ENCODE measurements at places on chromosomes 12 and 14. TPM values are rescaled to one million over a fixed set of nuclear protein-coding genes. Genes with fewer than 3 reads are reported as not detected.

GRCh38 chr14:102560458-102561261 lies 31.8 kb upstream of the RCOR1 start:
- DNase-seq: no peak

GRCh38 chr12:44571006-44571550 lies 305.0 kb downstream of the NELL2 start:
- no peak for DNase-seq

GRCh38 chr14:26304056-26304455 lies 293.8 kb downstream of the NOVA1 start:
- no peak for DNase-seq

GRCh38 chr14:50823762-50824636 lies 7.0 kb downstream of the NIN start:
- no peak for DNase-seq

The TCL1B gene
- not detected for total RNA-seq

The GLIPR1 gene
- 38.2 TPM for total RNA-seq

GRCh38 chr12:83434600-83434999 lies 747.9 kb downstream of the TMTC2 start:
- no peak for DNase-seq

DNA sequence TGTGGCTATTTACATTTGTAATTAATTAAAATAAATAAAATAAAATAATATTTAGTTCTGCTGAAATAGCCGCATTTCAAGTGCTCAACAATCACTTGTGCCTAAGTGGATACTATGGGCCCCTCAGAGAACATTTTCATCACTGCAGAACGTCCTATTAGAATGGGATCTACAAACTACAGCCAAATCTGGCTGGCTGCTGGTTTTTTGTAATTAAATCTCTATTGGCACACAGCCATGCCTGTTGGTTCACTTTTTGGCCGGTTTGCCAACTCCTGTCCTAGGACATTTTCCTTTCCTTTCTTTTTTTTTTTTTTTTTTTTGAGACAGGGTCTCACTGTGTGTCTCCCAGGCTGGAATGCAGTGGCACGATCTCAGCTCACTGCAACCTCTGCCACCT lies 9.8 kb downstream of the CCDC63 start:
- no peak for DNase-seq

DNA sequence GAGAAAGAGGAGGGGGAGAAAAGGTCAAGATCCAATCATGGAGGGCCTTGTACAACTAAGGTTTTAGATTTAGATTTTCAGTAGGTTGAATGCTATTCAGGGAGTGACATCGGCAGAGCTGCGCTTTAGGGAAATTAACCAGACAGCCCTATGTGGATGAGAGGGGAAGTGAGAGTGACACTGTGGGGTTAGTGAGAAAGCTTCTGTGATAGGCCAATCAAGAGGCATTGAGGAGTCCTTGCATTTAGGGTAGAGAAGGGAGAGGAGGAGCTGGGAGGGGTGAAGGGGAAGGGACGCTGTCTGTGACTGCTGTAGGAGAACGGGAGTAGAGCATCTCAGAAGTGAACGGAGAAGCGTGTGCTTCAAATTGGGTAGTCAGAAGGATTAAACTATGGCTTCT lies 3.4 kb downstream of the HSD17B6 start:
- DNase-seq: no peak

The RNASE1 gene
- 888 TPM for total RNA-seq

The ESRRB gene
- not detected for total RNA-seq

The PRPH gene
- total RNA-seq: not detected

DNA sequence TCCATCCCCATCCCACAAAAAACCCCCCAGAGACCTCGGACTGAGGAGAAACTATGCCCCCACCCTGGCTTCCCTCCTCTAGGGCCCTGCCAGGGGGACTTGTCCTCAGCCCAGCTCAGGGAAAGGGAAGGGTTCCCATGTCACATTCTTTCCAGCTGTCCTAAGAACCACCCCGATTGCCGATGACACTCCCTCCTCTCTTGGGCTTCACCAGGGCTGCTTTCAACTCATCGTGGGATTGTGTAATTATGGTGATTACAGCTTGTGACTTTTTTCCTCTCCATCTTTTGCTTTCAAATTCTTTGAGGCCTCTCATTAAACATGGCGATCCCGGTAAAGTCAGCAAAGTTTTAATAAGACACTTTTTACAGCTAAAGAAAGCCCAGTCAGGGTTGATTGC lies 344.0 kb downstream of the DPF3 start:
- DNase-seq: no peak

DNA sequence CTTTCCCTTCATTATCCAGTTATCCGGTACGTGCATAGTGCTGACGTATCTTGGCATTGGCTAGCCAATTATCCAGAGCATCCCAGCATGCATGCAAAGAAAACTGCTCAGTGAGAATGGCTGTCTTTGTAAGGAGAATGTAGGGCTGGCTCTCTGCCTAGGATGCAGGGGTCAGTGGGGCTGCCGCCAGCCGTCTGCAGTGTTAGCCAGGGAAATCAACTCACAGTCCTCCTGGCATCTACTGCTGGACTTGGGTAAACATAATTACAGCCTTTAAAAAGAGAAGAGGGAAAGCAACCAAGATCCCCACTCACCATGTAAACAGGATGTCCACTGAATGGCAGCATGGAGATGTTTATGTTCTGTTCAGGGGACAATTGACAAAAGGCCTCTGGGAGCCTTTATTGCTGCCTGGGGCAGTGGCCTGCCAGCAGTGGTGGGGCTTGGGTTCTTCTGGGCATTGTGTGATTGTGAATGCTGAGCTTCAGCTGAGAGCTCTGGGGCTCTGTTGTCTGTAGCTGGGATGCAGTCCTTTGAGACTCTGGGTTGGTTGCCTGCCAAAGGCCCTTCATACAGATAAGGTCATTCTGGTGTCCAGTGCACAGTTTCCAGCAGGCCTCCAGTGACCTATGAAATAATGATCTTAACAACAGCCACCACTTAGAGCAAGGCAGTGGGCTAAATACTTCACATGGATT lies 121.8 kb downstream of the TBC1D30 start:
- DNase-seq: no peak

- DNase-seq: no peak
Measured at GRCh38 chr12:93341409-93342049, 36.2 kb upstream of the NUDT4 start.

GRCh38 chr12:104063712-104064030 lies 660 bp upstream of the HCFC2 start:
- DNase-seq: no peak

The MAP3K9 gene
- 12.0 TPM for total RNA-seq

DNA sequence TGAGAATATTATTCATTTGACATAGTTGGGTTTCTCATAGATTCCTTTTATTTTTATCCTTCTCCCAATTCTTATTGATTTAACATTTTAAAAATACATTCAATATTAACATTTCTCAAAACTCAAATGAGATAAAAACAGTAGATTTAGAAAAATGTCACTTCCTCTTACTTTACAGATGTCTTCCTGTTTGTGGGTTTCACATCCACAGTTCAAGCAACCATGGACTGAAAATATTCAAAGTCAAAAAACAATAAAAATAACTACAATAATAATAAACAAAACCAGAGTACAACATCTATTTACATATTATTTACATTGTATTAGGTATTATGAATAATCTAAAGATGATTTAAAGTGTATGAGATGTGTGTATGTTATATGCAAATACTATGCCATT lies 111.3 kb upstream of the SLC16A7 start:
- no peak for DNase-seq

The MYG1 gene
- total RNA-seq: 41.9 TPM

The E2F7 gene
- total RNA-seq: 0.29 TPM

- DNase-seq: no peak
Measured at GRCh38 chr14:78178971-78179370, 8.8 kb downstream of the NRXN3 start.

The TMEM119 gene
- 43.8 TPM for total RNA-seq

DNA sequence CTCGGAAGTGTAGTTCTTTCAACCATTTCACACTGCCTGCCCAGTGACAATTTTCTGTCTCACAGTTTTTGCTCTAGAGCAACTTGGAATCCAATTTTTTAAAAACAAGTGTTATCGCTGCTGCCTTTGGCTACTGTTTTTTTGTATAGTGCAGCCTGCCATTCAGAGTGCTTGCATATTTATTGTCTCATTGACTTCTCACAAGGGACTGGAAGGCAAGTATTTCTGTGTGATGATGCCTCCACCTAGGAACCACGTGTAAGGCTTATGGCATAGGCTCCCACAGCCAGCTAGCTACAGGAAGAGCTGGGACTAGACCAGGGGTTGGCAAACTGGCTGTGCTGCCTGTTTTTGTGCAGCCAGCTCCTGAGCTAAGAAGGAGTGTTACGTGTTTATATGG lies 903 bp downstream of the PARPBP start:
- DNase-seq: no peak

GRCh38 chr12:10672231-10672868 lies 1.5 kb downstream of the STYK1 start:
- DNase-seq: no peak

DNA sequence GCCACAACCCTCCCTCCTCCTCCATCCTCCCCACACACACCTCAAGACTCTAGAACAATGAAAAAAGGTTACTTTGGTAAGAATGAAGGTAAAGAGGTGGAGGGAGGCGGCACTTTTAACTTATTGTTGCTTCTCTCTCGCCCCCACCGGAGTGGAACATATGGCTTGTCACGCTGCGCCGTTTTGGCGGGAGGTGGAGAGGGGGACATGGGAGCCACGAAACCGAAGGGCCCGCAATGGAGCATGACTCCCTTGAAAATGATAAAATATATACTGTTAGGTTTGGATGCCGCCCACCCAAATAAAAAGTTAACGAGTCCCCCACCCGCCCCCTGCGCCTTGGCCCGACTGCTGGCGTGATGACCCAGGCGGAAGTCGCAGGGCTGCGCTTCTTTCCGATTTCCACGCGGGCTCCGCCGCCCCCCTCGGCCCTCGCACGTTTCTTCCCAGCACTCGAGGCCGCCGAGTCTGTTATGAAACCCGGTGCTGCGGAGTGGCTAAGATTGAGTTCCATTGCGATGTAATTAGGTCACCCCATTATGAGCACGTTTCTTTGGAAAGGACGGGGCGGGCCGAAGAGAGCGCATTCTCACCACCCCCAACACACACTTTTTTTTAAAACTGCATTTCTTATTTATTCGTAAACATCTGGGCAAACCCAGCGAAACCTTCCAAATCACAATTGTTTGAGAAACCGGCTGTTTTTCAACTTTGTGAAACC lies 1.4 kb upstream of the ZFP36L1 start:
- peak; percentile 95 for DNase-seq

GRCh38 chr12:52442600-52443061 lies 8.5 kb upstream of the KRT75 start:
- no peak for DNase-seq

The SNAPC1 gene
- total RNA-seq: 6.2 TPM

DNA sequence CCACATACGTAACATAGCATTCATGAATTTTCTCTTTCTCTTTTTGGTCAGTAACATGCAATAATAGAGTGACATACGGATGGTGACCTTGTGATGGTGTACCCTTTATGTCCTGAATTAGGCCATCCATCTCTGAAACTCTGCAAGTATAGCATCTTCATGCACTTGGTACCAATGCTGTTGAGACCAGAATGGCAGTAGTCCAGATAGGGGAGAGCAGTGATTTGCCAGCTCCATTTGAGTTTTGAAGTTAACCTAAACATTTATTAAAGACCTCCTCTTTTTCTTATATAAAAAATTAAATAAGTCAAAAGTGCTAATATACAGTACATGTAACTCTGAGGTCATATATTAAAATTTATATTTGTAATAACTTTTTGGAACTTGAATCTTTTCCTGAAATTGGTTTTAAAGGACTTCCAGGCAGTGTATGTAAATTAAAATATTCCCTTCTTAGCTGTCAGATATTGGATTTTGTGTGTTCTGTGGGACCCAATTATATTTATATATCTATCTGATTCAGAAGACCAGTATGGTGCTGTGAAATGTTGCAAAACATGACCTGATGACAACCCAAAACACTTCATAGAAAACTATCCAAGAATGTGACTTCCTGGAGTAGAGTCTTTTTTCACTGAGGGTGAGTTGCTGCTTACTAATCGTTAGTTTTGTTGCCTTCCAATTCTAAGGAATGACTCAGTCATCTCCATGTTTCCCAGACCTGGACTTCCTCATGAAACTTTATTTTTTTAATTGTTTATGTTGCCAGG lies 3.5 kb downstream of the ELK3 start:
- DNase-seq: no peak

- DNase-seq: no peak
Measured at GRCh38 chr12:56188131-56188777, 1.0 kb downstream of the SMARCC2 start.

DNA sequence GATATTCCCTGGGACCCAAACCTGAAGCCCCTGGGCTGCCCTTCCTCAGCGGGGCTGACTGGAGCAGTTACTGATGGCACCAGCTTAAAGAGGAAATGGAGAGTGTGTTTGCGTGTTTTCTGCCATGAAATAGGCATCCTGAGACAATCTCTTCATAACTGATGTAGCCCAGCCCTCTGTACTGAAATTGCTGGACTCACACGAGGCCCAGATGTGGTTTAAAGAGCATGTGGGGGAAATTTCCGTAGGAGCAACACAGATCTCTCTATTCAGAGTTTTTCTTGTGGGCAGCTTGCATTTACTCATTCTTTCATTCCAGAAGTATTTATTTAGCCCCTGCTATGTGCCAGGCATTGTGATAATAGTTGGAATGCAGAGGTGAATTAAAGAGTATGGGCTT lies 782.1 kb upstream of the TBX3 start:
- no peak for DNase-seq

The NANOG gene
- not detected for total RNA-seq

The DEGS2 gene
- 1.7 TPM for total RNA-seq

GRCh38 chr14:105193916-105194782 lies 13.0 kb upstream of the NUDT14 start:
- DNase-seq: no peak

DNA sequence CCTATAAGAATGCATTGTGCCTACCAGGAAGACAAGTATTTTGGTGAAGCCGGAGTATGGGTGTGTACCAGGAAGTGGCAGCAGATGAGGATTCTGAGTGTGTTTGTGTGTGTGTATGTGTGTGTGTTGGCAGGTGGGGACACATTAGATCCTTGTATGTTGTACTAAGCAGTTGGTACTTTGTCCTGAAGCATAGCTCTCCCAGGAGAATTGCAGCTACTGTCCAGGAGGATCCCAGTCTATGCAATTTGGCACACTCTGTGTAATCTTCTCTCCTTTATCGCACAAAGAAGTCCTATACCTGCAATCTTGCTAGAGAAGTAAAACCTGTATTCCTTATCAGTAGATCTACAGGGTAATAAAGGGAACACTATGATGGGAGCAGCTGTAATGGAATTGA lies 276.5 kb downstream of the PAWR start:
- no peak for DNase-seq

GRCh38 chr12:46534327-46534840 lies 161.8 kb upstream of the SLC38A2 start:
- no peak for DNase-seq

The TBPL2 gene
- total RNA-seq: not detected

GRCh38 chr12:53481939-53482586 lies 17.2 kb downstream of the MAP3K12 start:
- peak; percentile 40 for DNase-seq

The LMO3 gene
- total RNA-seq: 170 TPM

- DNase-seq: no peak
Measured at GRCh38 chr12:953776-954175, 4.3 kb upstream of the RAD52 start.
